Cardiac fibroblast (primary cell): ENCODE measurements at places on chromosomes 4 and X.

DNA sequence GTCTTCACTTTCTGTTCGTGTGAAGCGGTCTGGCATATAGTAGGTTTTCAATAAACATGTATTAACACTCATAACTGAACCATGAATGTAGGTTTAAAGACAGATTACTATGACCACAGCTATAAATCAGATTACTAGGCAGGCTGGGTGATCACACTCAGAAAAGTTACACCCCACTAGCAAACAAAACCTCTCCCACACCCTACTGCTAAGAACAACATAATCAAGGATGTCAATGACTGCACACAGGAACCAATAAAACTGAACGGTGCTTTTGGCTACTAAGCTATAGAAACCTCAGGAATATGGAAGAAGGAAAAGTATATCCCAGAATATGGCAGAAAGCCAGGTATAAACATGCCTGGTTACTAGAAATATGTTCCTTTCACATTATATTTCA lies 676.9 kb downstream of the SMARCA1 start:
- DNase-seq: no peak

GRCh38 chr4:184420402-184420801 lies 53.9 kb downstream of the IRF2 start:
- no peak for DNase-seq

GRCh38 chr4:92231511-92231910 lies 72.3 kb upstream of the GRID2 start:
- no peak for DNase-seq

GRCh38 chr4:7691982-7692381 lies 247.7 kb downstream of the AFAP1 start:
- DNase-seq: no peak

GRCh38 chr4:13998850-13999445 lies 371.4 kb upstream of the BOD1L1 start:
- DNase-seq: no peak
